ENCODE measurements at places on chromosomes 16 and 17.

DNA sequence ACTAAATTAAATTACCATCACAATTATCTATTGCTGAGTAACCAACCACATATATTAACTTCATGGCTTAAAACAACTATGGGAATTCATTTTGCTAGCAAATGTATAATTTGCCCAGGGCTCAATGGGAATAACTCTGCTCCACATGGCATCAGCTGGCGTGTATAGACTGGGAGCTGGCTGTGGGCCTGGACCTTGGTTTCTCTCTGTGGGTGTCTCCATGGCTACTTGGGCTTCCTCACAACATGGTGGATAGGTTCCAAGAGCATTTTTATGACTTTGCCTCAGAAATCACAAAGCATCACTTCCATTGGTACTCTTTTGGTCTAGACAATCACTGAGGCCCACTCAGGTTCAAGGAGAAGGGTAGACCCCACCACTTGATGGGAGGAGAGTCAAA is 144.9 kb downstream of the SOCS1 start:
- DNase-seq, result no peak

DNA sequence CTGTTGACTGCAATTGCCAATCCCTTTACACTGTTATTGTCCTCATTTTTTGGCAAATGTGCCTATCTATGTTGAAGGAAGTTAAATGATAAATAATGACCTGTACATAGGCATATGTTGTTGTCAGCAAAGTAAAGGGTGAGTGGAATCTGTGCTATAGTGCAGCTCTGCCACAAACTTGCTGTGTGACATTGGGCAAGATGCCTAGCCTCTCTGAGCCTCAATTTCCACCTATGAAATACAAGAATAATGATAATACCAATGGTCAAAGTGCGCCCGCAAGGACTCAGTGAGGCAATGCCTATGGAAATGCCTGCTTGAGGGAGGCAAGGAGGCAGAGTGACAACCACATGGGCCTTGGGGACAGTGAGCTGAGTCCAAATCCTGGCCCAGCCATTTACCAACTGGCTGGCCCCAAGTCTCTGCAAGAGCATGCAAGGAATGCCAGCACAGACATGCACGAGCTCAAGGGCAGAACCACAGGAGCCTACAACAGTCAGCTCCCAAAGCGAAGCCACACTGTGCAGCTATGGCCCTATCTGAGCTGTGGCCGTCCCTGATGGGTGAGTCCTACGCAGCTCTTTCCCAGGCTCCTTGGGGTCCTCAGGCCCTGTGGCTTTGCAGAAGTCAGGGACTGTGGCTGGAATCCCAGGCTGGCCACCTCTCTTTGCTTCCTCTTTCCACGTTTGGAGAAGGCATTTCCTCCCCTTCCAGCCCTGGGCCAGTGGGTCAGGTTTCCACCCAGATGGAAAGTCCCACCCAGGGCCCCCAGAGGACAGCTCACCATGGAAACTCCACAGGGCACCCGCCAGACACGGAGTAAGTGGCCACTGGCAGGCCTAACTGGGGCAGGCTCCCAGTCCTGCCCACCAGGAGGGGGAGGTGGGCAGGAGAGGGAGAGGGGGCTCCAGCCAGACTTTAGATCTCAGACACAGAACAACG is 82.1 kb downstream of the ZNF423 start:
- DNase-seq, result no peak

GRCh38 chr17:77373299-77374169 is 232.8 kb downstream of the SEC14L1 start:
- no peak for DNase-seq

DNA sequence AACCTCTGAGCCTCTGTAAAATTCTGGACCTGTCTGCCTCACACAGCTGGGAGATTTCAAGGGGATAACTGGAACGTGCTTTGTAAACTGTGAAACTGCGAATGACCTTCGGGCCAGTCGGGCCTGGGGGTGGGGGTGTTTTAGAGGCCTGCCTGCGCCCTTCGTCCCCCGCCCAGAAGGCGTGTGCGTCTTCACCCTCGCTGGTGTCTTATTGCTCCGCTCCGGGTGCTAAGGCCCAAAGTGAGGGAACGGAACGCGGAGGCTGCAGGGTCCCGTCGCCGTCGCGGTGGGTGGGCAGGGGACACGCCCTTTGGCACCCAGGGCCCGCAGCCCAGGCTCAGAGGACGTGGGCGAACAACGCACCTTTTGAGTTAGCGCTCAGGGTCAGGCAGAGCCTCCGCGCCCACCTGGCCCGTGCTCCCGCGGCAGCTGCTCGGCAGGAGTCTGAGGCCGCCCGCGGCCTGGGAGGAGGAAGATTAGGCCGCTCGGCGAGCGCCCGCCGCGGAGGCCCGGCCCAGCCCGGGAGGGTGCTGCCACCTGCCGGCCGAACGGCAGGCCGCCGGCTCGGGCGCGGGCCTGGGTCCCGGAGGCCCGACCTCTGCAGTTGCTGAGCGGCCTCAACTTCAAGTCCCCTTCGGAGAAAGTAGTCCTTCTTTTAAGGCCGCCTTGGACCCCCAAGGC is 29.7 kb downstream of the DCAKD start:
- DNase-seq, result peak; percentile 69

DNA sequence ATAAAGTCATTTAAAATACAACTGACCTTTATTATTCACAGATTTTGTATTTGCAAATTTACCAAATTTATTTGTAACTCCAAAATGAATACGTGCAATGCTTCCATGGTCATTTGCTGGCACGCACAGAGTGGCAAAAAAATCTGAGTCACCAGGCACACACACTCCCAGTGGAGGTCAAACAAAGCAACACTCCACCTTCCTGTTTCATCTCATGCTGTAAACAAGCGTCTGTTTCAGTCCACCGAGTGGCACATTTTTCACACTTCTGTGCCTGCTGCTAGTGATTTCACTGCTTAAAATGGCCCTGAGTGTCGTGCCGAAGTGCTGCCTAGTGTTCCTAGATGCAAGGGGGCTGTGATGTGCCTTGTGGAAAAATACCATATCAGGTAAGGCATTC is 17.8 kb upstream of the ITGAE start:
- DNase-seq, result no peak

Measured in COLO829 (cell line).